ENCODE measurements at places on chromosomes 1 and 21.

- no peak for DNase-seq
Measured at GRCh38 chr1:116147114-116147510, 35.9 kb downstream of the MAB21L3 start.

DNA sequence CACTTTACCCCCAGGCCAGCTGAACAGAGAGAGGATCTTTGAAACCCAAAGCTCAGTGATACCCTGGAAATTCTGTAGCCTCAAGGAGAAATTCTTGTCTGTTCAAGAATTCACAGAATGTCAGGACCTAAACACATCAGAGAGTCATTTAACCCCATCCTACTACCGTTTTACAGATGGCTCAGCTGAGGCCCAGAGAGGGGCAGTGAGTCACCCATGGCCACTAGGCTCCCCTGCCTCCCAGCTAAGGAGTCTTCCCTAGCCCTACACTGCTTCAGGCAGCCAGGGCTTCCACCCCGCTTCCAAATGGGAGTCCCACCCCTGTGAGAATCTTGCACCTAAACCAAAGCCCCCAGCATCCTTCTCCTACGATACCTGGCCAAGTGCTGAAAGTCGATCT lies 28.3 kb downstream of the VWA5B1 start:
- no peak for DNase-seq

GRCh38 chr1:64909031-64909430 lies 57.3 kb downstream of the JAK1 start:
- DNase-seq = no peak

- no peak for DNase-seq
Measured at GRCh38 chr1:64100791-64101190, 102.6 kb upstream of the UBE2U start.

GRCh38 chr1:43973981-43974442 lies 748 bp upstream of the ATP6V0B start:
- no peak for DNase-seq

DNA sequence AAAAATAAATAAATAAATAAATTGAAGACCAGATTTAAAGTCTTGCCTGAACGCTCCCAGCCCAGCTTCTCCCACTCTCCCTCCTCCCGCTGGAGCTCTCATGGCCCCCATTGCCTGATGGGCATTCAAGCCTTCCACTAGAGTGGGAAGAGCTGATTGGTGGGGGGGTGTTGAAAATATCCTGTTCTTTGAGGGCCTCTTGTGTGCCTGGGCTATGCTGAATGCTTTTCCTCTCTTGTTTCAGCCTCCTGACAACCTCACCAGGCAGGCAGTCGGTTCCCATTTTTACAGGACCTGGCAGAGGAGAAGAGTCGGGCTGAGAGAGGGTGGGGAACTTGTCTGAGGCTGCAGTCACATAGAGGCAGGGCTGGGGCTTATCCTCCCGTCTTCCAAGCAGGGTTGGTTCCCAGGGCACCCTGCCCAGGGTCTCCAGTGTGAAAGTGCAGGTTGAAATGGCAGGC lies 59.2 kb upstream of the SSBP3 start:
- no peak for DNase-seq

GRCh38 chr21:39060485-39061083 lies 122.7 kb downstream of the PSMG1 start:
- no peak for DNase-seq

GRCh38 chr1:208203127-208203847 lies 40.9 kb downstream of the PLXNA2 start:
- no peak for DNase-seq

GRCh38 chr1:24693827-24694379 lies 50.8 kb downstream of the SRRM1 start:
- DNase-seq = no peak

DNA sequence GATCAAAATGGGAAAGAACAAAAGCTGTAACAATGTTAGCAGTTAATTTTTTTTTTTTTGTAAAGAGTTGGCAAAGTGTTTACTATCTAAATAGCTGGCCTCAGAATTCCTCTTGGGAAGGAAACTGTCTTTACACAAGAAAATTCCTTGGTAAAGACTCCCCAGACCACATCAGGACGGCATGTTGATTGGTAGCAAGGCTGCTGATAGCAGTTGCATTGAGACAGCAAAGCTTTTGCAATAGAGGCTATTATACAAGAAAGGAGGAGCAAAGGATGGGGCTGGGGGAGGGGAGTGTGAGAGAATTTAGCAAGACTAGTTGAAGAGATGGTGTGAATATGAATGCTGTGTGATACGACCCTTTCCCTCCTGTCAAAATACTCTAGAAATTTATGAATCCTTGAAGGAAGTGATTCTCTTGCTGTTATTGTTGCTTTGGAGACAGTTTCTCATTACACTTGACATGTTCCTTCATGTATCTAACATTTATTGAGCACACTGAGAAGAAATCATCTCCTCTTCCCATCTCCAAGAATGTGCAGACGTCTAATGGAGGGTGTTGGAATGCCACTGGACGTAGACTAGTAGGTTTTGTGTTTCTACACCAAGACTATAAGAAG lies 355.6 kb downstream of the SIPA1L2 start:
- DNase-seq = no peak

GRCh38 chr1:15139654-15140350 lies 13.7 kb upstream of the TMEM51 start:
- no peak for DNase-seq

DNA sequence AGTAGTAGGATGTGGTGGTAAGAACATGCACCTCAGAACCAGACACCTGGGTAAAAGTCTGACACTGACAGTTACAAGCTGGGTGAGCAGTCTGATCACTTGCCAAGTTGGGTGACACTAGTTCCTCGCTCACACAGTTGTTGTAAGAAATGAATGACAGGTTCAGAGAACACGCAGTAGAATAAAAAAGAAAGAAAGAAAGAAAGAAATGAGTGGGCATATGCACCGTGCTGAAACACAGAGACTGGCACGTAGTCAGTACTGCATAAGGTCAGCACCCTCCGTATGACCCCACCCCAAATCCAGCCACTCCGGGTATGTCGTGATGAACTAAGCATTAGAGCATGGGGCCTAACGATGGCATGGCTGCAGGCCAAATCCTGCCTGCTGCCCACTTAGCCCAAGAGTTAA lies 90.6 kb downstream of the GLUL start:
- no peak for DNase-seq

GRCh38 chr1:15022048-15022447 lies 131.5 kb upstream of the TMEM51 start:
- DNase-seq = no peak

GRCh38 chr1:215076322-215076721 lies 6.2 kb upstream of the KCNK2 start:
- DNase-seq = no peak

DNA sequence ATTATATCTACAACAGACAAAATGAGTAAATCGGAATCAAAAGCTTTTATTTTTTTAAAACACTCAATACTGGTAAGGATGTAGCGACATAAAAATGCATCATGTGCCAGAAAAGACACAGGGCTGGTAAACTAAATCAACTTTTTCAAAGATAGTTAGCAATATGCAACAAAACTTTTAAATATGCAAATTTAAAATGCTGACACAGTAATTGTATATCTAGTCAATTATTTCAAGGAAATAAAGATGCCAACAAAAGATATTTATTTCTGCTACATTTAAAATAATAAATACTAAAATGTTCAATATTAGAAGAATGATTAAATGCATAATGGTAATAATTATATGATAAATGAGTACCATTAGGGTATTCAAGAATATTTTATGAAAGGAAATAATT lies 295.1 kb downstream of the SMYD3 start:
- no peak for DNase-seq

DNA sequence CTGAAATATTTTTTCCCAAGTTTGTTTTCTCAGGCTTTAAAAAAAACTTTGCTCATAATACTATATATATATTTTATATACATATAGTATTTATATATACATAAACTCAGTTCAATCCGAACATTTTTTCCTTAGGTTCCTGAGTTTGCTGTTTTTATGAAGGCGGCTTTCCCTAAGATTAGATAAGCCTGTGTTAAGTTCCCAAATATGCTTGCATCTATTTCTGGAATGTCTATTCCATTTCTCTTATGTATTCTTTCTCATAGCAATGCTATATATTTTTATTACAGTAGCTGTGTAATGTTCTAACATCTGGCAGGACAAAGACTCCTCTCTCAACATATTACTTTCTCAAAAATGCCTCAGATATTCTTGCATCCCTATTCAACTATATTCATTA lies 45.9 kb downstream of the ADSS2 start:
- DNase-seq = no peak

GRCh38 chr1:1080122-1080757 lies 6.1 kb upstream of the RNF223 start:
- DNase-seq = no peak

GRCh38 chr1:154962795-154963330 lies 1.3 kb upstream of the PYGO2 start:
- DNase-seq = no peak

GRCh38 chr1:202349206-202349928 lies 868 bp downstream of the PPP1R12B start:
- no peak for DNase-seq
